Tibial nerve (tissue), 4 donors: ENCODE measurements at places on chromosomes 3 and 15. TPM values are rescaled to one million over a fixed set of nuclear protein-coding genes. Genes with fewer than 3 reads are reported as not detected.

DNA sequence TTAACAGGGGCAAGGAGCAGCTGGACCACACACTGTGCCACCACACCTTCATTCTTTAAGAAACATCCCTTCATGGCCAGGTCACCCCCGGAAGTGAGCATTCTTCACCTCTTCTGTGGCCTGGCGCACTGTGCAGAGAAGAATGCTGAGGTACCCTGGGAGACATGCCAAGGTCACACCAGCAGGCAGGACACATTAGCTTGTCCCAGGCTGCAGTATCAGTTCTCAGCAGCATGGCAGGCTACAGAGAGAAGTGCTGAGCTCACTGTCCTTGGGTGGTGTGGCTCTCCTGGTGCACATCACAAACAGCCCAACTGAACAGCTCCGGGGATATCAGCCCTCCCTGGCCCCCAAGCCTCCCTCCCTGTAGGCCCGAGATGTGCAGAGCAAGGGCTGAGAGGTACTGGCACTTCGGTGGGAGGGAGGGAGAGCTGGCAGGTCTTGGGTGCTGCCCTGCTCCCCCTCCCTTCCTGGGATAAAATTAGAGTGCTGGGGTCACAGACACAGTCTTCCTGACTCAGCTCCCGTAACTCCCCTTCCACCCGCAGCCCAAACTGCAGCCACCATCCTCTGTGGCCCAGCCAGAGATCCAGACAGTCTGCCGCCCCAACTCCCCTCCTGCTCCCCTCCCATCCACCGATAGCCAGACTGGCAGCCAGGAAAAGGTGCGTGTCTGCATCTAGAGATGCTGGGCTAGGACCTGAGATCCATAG, 13.4 kb downstream of the SEMA7A start:
- H3K4me3 ChIP-seq, result no peak overlapping the region
- no peaks in the 10 kb centered on the region for H3K36me3 ChIP-seq
- H3K27ac ChIP-seq, result peak overlapping the region; percentile 91
- peaks cover 86% of the 10 kb centered on the region for H3K4me1 ChIP-seq

DNA sequence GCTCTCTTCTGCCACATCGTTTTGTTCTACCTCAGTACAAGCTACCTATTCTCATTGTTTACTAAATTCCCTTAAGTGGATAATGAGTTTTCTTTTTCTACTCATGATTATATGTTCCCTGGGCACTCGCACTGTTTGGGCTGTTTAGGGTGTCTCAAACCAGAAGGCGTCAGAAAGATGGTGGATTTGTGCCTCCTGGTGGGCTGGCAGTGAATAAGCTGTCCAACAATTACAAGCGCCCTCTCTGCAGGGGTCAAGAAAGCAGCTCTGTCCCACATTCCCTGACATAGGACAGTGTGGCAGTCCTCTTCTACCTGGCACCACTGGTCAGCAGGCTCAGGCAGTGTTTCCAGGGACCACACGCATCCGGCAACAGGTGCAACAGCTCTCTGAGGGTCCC, 173.4 kb upstream of the PPP2R3A start:
- no peaks in the 10 kb centered on the region for H3K4me1 ChIP-seq
- no peaks in the 10 kb centered on the region for H3K27me3 ChIP-seq
- DNase-seq, result no peak
- H3K36me3 ChIP-seq, result no peaks in the 10 kb centered on the region
- H3K27ac ChIP-seq, result no peak overlapping the region
- no peak overlapping the region for H3K4me3 ChIP-seq

DNA sequence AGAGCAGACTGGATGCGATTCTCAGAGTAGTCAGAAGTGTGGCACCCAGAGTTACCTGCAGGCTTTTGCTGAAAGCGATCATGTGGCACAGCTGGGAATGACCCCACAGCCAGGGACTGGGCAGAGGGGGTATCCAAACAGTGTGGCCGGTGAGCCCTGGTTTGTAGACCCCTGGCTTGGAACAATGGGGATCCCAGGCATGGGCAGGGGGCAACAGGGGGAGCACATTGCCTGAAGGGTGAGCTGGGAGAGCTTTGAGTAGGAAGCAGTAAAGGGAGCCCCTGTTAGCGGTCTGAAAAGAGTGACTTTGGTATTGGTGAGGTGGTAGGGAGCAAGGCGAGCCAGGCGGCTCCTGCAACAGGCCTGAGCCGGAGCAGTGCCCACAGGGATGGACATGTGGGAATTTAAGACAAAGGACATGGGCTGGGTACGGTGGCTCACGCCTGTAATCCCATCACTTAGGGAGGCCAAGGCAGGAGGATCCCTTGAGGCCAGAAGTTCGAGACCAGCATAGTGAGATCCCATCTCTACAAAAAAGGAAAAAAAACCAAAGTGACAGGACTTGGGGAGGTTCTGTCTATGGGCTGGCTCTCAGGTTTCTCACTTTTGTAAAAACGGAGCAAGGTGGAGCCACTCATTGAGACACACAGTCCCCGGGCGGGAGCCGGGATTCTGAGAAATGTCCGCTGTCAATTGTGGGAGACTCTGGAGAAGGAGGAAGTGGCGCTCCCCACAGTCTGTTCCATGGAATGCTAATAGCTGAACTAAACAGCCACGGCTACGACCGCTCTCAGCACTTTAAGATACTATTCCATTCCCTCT, 223.8 kb upstream of the LYSMD4 start:
- H3K36me3 ChIP-seq, result no peaks in the 10 kb centered on the region
- H3K27me3 ChIP-seq, result no peaks in the 10 kb centered on the region
- H3K4me3 ChIP-seq, result no peak overlapping the region
- H3K4me1 ChIP-seq, result no peaks in the 10 kb centered on the region

GRCh38 chr3:86178095-86178494, 812.9 kb downstream of the VGLL3 start:
- no peak overlapping the region for H3K27ac ChIP-seq
- DNase-seq, result no peak
- no peaks in the 10 kb centered on the region for H3K4me1 ChIP-seq
- H3K27me3 ChIP-seq, result no peaks in the 10 kb centered on the region
- no peak overlapping the region for H3K4me3 ChIP-seq

Gene OSTN
- not detected for total RNA-seq
